ENCODE measurements at places on chromosomes 11 and 22.
A peak's percentile ranks its signal among the peaks of the same experiment; 100 is the strongest.

DNA sequence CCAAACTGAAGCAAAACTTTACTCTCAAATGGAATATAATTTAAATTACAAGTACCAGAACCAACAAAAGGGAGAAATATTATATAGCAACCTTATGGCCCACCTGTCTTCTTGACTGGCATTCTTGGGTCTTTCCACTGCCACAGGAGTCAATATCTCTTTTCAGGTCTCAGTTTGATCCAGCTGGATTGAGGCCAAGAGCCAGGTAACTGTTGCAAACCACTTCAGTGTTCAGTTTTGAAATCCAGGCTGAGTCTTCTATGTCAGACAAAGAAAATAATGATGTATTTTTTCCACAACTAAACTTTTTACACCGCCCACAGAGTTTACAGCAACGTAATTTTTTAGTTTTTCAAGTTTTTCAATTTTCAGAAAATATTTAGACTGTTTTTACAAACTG lies 648 bp downstream of the DLG2 start:
- no peak for DNase-seq

DNA sequence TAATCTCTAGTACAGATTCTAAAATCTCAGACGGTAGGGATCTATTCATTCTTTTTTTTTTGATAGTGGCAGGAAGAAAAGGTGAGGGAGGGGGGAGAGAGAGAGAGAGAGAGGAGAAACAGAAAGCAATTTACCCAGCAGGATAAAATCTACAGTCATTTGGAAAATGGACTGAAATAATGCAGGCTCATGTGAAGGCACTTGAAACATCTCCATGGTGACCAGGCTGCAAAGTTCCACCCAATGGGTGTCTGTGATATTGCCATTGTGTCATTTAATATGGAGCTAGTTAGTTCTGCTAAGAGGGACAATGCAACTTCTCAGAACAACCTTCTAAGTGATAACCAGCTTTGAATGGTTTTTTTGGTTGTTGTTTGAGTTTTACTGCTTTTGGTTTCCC lies 165.2 kb upstream of the RAG2 start:
- no peak for DNase-seq

- DNase-seq, result no peak
Measured at GRCh38 chr11:116694815-116695590, 77.8 kb downstream of the BUD13 start.

- DNase-seq, result no peak
Measured at GRCh38 chr22:36145881-36146280, 14.7 kb downstream of the APOL3 start.

DNA sequence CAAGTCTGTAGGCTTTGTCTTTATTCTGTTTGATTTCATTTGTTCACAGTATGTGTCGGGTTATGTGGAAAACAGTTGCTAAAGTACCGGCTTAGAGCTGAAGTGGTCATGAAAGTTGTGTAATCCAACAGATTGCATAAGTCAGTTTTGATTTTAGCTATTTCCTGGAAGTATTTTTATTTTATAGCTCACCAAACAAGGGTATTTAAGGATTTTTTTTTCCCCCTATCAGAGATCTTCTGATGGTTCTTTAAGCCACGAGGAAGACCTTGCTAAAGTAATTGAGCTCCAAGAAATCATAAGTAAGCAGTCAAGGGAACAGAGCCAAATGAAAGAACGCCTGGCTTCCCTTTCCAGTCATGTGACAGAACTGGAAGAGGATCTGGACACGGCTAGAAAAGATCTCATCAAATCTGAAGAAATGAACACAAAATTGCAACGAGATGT lies 55.9 kb downstream of the PPFIA1 start:
- no peak for DNase-seq

DNA sequence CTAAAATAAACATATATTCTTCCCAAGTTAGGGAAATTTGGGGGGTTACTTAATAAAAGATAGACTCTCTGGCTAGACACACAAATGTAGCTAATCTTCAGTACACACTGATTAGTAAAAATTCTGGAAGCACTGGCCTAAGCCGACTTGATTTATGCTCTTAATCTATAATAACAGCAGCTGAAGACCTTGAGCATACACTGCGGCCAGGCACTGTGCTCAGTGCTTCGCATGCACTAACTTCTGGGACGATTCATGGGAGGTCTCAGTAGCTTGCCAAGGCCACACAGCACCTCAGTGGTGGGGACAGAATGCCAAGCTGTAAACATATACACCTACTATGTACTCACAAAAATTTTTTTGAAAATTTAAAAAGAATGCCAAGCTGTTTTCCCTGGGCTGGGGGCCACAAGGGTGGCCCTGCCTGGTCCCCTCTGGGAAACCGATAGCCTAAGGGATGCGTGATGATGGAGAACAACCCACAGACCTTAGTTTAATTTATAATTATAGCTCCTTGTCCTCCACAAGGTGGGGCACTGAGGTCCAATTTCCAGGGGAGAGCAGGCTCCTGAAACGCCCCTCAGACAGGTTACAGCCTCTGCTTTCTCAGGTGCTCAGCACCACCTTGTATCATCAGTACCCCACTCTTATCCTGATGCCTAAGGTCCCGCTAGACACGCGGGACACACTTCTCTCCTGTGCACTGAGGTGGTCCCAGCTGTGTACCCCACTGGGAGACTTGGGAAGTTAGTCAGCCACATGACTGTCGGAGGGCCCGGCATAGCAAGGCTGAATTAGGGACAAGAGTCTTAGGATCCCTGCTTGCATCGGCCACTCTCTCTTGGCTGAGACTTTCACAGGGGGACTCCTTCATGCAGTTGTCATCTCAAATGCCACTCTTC lies 20.1 kb downstream of the SERPIND1 start:
- DNase-seq, result no peak

- DNase-seq, result no peak
Measured at GRCh38 chr22:18119409-18120110, 9.0 kb downstream of the TUBA8 start.

DNA sequence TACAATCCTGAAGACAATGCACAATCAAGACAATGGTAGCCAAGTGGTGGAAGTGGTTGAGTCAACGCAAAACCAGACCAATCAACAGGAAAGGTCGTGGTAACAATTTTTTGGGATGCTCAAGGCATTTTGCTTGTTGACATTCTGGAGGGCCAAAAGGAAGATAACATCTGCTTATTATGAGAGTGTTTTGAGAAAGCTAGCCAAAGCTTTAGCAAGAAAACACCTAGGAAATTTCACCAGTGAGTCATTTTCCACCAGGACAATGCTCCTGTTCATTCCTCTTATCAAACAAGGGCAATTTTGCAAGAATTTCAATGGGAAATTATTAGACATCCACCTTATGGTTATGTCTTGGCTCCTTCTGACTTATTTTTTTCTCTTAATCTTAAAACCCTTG lies 1932.2 kb upstream of the RAG2 start:
- no peak for DNase-seq

- no peak for DNase-seq
Measured at GRCh38 chr22:20131597-20131858, at the start of gene ZDHHC8. TSS of gene ZDHHC8 (plus strand) at chr22:20131804. CDS start at chr22:20131948, 144 bp downstream.

DNA sequence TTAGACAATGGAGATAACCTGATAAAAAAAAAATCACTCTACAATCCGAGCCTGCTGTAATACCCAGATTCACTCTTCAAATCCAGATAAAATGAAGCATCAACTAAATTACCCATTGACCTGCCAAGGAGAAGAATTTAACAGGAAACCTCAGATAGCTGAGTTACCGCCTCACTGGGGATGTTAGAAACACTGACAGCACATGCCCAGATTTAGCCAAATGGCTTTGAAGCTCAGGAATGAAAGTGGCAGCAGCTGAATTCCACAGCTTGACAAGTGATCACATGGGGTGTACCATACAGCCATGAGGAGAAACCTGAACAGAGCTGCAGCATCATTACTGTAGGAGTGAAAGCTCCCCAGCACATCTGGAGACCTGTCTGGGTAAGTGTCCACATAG lies 807.6 kb downstream of the DLG2 start:
- DNase-seq, result no peak

- no peak for DNase-seq
Measured at GRCh38 chr11:60165951-60166350, 16.9 kb downstream of the MS4A6A start.

GRCh38 chr11:79274636-79275331 lies 166.0 kb downstream of the TENM4 start:
- no peak for DNase-seq

GRCh38 chr22:27504360-27505253 lies 296.9 kb downstream of the MN1 start:
- DNase-seq, result no peak

GRCh38 chr11:117194267-117194666 lies 4.9 kb upstream of the TAGLN start:
- DNase-seq, result no peak

GRCh38 chr11:75802913-75803820 lies 11.8 kb upstream of the UVRAG start:
- no peak for DNase-seq

DNA sequence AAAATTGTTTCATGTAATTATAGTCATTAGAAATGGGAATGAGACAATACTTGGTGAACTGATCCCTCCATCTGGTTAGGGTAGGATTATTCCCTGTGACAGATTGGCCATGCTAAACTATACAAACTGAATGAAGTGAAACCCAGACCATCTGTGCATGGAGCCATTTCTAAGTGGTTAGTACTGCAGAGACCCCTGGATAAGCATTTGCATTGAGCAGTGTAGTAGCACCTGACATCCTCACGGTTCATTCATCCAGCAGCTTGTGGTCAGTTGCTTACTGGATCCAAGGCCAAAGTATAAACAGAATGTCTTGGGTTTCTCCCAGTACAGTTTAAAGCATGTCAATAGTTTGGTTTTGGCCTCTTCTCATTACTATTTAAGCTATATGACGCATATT lies 93.8 kb upstream of the ARHGAP42 start:
- peak; percentile 97 for DNase-seq

DNA sequence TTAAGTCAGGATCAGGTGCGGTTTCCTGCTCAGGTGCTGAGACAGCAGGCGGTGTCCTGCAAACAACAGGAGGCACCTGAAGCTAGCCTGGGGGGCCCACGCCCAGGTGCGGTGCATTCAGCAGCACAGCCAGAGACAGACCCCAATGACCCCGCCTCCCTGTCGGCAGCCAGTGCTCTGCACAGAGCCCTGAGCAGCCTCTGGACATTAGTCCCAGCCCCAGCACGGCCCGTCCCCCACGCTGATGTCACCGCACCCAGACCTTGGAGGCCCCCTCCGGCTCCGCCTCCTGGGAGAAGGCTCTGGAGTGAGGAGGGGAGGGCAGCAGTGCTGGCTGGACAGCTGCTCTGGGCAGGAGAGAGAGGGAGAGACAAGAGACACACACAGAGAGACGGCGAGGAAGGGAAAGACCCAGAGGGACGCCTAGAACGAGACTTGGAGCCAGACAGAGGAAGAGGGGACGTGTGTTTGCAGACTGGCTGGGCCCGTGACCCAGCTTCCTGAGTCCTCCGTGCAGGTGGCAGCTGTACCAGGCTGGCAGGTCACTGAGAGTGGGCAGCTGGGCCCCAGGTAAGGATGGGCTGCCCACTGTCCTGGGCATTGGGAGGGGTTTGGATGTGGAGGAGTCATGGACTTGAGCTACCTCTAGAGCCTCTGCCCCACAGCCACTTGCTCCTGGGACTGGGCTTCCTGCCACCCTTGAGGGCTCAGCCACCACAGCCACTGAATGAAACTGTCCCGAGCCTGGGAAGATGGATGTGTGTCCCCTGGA lies at the start of gene MYO7A:
Gene MYO7A, plus strand, starts transcription at position 327 of the 772 bp plus-strand sequence. CDS start 2,389 bp downstream, outside the sequence.
- peak; percentile 33 for DNase-seq

- DNase-seq, result no peak
Measured at GRCh38 chr22:23150762-23151161, 5.5 kb downstream of the RAB36 start.

DNA sequence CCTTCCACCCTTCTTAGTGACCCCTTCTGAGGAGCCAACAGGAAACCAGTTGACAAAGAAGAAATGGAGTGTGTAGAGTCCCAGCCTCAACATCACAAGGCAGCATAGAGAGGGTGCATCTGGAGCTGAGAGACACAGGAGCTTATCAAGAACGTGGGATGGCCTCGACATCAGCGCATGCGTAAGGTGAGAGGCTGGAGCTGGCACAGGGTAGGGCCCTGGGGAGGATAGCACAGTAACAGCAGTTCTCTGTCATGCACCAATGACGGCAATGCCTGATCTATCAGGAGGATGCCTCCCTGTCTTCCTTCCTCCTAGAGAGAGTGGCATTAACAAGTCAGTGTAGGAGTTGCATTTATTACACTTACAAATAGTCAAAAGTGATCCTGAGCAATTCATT lies 426.1 kb downstream of the NTM start:
- DNase-seq, result no peak

- DNase-seq, result no peak
Measured at GRCh38 chr11:32905028-32905667, 12.5 kb downstream of the QSER1 start.
